ENCODE measurements at places on chromosomes 16 and 17.

- DNase-seq: no peak
Measured at GRCh38 chr17:77943971-77944370, 14.5 kb upstream of the TNRC6C start.

DNA sequence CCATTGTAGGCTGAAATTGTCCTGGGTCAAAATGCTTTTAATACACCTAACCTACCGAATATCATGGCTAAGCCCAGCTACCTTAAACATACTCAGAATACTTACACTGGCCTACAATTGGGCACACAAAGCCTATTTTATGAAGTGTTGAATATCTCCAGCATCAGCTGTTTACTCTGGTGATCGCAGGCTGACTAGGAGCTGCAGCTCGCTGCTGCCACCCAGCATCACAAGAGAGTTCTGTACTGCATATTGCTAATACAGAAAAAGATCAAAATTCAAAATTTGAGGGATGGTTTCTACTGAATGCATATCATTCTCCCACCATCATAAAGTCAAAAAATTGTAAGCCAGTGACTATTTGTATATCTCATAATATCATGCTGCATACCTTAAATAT is 55.3 kb downstream of the ULK2 start:
- DNase-seq: peak; percentile 7

- DNase-seq: no peak
Measured at GRCh38 chr16:89119661-89120141, 26.0 kb downstream of the ACSF3 start.

- no peak for DNase-seq
Measured at GRCh38 chr16:19223235-19224170, 55.5 kb downstream of the SYT17 start.

DNA sequence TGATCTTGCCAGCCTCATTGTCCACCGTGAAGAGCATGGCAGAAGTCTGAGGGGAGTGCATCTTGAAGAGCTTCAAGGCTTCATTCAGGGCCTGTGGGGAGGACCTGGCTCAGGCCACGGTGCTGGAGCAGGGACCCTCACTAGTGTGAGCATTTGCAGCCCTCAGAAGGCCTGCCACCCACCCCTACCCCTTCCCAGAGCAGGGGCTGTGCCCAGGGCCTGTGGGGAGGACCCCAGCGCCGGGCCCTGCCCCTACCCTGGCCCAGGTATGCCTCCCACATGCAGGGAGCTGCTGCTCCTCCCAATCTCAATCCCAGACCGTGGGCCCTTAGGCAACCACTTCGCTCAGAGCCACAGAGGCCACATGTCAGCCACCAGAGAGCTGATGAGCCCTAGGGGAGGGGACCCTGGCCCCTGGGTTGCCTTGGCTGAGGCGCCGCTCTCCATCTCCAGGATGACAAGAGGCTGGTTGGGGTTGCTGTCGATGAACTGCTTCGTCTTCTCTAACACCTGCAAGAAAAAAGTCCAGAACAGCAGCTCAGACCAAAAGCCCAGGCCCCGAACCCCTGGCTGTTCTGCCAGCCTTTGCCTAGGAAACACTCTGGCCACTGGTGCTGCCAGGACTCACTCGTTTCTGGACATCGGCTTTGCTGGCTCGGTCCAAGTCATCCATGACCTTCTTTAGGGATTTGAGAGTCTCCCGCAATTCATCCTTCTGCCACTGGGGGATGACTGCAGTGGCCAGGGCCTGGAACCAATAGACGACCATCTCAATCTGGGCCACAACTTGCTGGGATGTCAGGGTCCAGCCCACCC is 1.8 kb upstream of the EXOSC6 start:
- DNase-seq: no peak

DNA sequence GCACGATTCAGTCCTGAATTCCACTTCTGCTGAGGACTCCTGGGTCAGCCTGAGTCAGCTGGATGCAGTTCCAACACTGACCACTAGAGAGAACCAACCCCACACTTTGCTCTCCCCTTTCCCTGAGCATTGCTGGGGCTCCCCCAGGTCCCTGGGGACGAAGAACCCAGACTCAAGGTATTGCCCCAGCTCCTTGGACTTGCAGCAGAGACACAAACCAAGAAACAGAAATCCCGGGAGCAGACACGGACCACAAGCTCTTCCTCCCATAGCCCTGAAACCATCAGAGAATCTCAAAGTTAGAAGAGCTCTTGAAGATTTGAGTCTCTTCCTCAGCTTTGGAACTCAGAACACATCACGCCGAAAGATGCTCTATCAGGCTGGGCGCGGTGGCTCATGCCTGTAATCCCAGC is 678 bp upstream of the GH1 start:
- DNase-seq: peak; percentile 55

DNA sequence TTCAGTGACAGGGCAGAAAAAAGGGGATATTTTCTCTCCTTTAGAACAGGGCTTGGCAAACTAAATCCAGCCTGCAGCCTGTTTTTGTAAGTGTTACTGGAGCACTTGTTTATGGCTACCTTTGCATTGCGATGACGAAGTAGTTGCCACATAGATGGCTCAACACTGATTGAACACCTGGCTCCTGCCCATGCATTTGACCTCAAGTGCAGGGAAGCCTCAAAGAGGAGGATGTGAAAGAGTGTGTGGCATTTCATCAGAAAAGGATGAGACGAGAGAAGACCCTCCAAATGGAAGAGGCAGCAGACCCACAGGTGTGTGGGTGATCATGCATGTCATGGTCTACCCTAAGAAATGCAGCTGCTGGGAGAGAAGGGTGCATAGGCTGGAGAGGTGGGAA is 32.7 kb upstream of the IRX5 start:
- DNase-seq: no peak

GRCh38 chr17:41984454-41984853 is 17.9 kb downstream of the CNP start:
- peak; percentile 27 for DNase-seq

DNA sequence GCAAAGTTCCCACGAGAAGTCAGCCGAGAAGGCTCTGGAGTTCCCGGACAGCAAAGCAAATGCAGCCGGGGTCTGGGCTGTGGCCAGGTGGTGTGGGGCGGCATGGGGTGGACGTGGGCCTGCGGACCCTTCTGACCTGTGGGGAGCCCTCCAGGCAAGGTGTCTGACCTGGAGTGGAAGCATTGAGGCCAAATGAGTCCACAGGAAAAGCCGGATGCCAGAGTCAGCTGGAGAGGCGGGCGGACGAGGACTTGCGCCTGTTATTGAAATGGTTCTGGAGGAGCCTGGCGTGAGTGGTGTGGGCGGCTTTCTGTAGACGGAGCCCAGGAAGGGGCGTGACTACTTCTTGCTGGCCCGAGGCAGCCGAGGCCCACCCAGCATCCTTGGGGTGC is 50.5 kb upstream of the ZNF750 start:
- peak; percentile 66 for DNase-seq

DNA sequence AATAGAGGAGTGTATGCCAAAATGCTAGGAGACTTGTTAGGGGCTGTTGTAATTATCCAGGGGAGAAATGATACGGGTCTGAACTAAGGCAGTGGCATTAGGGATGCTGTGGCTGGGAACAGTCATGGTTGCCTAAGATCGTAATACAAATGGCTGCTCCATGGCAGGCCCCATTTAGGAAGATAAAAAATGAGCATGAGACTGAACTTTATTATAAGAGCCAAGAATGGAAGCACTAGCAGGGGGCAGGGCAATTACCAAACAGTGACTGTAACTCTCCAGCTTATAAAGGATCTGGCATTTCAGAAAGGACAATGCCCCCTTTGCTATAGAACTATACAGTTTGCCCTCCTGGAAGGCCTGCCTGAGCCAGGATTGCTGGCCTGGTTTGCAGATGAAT is 503.3 kb upstream of the CDH5 start:
- no peak for DNase-seq

DNA sequence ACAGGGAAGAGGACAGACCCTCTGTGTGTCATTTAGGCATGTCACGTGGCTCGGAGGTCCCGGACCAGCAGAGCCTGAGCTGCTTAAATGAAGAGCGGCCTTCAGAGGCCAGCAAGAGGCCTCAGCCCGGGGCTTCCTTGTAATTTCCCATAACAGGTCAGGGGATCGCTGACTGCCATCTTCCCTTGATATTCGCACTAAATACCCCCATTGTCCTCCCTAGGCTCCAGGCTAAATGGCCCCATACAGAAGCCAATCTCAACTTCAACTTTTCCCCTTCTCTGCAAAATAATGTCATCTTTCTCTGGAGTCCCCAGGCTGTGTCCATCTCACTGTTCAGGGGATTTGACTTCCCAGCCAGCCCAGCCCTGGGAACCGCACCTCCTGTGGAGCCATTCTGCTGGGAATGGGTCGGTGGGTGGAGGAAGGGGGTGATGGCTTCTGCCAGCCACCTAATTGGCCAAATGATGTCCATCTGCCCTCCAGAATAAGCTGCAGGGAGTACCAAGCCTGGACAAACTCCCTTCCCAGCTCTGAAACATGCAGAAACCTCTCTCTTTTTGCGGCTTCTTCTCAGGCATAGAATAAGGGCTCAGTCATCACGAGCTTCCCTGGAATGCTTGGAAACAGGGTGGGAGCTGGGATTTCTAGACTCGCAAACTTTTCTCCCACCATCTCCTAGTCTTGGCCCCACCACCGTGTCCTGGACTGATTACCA is 129.9 kb downstream of the SDK2 start:
- no peak for DNase-seq

DNA sequence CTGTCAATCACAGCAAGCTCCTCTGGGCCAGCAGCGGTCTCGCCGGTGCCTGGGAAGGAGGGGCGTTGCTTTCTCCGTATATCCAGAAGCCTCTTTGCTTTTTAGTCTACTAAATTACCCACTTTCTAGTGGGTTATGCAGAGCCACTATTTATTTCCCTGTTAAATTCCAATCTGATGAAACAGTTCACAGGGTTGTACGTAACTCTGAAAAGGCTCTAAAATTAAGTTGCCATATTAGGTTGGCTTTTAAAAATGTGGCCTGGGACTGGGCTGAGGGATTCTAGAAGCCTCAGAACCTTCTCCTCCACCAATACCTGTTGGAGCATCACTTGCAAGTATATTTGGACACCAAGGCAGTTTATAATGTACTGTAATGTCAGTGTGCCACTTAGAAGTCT is 27.2 kb downstream of the MARCHF10 start:
- no peak for DNase-seq

All from left lung (tissue), 14 donors.